ENCODE measurements at places on chromosomes 7 and 10.

- no peak for DNase-seq
These were observed 52.4 kb upstream of the TNS3 start for GRCh38 chr7:47634273-47634672.

DNA sequence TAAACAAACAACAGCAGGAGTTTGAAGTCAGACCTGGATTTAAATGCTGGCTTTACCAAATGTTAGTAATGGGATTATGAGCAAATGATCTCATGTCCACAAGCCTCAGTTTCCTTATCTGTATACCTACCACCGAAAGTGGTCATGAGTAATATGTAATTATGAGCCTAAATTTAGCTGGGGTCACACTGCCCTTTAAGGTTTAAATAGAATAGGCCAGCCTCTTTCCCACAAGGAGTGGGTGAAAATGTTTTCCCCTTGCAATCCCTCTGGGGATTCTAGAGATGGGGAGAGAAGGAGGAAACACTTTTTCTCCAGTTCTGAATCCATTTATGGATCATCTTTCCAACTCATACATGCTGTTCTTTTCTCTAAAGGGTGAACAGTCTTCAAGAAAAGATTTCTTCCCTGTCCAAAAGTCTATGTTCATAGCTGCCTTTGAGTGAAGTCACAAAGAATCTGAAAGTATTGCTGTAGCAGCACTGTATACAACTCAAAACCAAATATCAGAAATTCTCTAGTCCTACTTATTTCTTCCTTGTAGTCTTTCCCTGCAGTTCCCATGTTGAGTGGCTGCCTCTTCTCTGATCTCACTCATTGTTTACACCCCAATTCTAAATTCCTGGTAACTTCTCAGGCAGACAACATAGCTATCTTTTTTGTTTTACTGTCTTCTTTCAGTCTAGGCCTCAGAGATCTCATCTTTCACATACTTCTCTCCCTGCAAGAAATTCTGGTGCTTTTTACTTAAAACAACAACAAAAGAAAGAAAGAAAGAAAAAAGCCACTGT is 7.4 kb upstream of the TSPAN12 start:
- DNase-seq = no peak

GRCh38 chr7:99120501-99120900 is 23.4 kb downstream of the SMURF1 start:
- no peak for DNase-seq

DNA sequence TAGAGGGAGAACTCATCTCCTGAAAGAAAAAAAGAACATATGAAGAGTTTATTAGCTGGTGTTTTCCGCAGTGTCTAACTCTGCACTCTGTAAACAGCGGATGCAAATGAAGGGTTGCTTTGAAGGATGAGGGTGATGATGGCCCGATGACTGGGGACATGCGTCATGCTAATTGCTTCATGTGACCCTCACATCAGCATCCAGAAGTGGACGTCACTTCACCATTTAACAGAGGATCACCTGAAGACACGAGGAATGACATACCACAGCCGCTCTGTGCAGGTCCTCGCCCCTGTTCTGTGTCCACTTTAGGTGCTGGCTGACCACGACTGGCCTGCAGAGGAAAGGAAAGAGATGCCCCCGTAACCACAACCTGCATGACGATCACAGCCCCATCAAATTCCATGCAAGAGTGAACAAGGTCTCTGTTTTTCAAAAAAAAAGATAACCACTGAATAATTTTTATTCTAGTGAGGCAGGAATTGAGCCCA is 82.9 kb downstream of the KLF6 start:
- no peak for DNase-seq

DNA sequence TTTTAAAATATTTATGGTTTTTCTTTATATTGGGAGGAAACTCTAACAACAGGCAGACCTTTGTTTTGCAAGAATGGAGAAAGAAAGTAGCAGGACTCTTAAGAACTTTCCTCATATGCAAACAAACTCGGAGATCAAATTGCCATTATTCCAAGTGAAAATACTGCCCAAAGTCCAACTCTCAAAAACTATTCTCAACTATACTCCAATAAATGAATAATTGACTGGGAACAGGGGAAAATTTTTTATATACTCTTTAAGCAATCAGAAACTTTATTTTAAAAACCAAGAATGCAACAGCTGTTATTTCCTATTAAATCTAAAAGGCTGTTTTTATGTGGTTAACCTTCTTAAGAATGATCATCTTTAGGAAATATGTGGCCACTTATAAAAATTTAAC is 101.9 kb downstream of the COL28A1 start:
- DNase-seq = no peak

- DNase-seq = no peak
These were observed 35.9 kb upstream of the CCSER2 start for GRCh38 chr10:84292502-84292901.

DNA sequence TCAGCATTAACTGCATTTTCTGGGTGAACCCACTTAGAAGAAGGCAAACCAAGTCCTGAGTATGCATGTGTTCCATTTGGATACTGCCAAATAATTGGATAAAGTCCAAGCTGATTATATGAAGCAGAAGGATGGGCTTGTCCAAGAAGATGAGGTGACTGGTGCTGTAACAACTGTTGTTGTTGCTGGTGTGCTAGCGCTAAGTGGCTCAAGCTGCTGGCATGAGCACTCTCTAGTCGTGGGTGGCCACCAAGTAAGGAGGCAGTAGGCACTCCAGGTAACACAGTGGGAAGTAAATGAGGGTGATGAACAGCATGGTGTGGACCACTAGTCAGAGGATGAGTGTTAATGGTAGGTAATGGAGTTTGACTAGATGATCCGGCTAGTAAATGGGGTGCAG is 80.4 kb downstream of the NRBF2 start:
- no peak for DNase-seq

DNA sequence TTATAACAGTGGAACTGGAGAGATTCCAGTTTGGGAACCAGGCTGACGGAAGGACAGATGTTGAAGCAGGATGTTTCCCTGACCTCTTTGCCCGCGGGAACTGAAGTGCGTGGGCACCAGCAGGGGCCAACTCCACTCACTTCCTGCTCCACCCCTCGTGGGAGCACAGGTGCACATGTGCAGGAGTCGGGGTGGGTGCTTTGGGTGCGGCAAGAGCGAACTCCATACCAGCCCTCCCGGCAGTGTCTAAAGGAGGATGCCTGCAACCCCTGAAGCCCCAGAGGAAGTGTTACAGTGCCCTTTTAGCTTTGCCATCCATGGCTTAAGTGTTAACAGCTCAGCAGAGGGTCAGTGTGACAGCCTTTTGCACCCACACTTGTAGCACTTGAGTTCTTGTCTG is 27.4 kb upstream of the UBE3C start:
- DNase-seq = no peak

- DNase-seq = no peak
These were observed 10.5 kb upstream of the UNC5B start for GRCh38 chr10:71201849-71202248.

DNA sequence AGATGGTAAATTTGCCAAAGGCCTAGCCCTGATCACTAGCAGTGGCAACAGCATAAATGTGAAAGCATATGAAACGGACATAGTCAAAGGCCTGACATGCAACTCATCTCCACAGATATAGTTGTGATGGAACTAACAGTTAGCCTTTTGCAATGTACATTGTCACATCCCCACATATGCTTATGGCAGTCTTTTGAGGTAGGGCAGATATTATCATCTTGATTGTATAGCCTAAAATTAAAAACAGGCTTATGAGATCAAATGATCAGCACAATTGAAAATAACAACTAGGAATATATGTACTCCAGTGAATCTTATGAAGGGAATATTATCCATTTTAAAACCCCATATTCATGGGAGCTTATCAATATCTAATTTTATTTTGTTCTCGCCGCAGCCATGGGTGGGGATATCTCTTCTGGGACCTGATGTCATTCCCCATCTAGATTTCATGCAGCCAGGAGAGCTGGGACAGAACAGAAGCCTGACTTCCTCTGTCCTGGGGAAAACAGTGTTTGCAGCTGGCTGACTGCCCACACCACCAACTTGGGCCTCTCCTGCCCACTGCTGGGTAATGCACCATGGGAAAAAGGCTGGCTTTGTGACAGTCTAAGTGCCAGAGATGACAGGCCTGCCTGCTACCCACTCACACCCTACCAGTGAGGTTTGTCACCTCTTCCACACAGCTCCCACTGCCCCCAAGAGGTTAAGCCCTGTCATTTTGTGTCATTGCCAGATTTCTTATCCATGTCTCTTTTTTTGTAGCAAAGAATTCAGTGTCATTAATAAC is 180.2 kb upstream of the FZD1 start:
- no peak for DNase-seq

- DNase-seq = no peak
These were observed 1.8 kb upstream of the SP8 start for GRCh38 chr7:20788420-20788990.

GRCh38 chr7:107668296-107668695 is 7.7 kb downstream of the SLC26A4 start:
- no peak for DNase-seq

GRCh38 chr7:43108255-43109011 is 4.0 kb upstream of the HECW1 start:
- no peak for DNase-seq

DNA sequence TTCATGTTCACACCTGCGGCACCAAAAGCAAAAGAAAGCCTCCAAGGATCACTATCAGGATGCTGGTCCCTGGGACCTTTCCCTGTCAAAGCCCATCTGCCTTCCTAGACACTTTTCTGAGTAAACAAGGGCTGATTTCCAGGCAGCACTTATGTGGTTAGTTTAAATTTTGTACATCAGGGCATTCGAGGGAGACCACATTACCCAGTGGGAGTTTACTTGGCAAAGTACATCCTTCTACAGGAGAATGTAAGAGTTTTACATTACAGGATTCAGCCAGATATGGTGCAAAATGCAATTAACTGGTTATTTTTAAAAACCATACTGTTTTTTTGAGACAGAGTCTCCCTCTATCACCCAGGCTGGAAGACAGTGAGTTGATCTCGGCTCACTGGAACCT is 132.1 kb downstream of the CSTF2T start:
- DNase-seq = no peak

- no peak for DNase-seq
These were observed 20.7 kb downstream of the ZMIZ2 start for GRCh38 chr7:44769376-44769775.

DNA sequence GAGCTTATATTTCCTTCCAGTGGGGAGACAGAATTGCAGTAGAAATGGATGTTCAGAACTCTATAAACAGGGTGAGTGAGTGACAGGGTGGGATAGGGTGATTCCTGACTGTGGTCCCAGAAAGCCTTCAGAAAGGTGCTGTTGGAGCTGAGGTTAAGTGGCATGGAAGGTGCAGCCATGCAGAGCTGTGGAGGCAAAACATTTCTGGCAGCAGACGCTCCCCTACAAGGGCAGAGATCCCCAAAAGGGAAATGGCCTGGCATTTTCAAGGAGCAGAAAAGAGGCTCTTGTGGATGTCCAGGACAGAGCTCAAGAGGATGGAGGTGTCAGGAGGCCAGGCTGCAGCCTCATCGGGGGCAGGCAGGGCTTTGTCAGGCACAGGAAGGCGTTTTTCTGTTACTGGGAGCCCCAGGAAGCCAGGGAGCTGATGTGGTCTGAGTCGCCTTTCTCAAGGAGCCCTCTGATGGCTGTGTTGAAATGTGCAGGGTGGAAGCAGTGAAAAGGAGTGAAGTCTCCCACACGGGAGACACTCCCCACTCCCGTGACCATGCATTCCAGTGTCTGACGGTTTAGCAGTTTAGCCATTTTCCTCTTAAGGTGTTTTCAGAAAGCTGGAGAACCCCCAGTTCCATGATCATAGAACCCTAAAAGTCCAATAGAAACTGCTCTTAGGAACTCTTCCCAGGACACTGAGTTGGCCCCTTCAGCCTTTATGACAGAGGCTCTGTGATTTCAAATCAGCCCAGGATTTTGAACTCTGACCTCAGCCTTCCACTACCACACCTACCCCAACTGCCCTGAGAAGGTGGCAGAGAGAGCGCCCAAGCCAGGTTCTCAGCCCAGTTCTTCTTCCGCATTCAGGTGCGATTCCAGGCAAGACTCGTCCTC is 96.2 kb downstream of the C10orf105 start:
- no peak for DNase-seq

DNA sequence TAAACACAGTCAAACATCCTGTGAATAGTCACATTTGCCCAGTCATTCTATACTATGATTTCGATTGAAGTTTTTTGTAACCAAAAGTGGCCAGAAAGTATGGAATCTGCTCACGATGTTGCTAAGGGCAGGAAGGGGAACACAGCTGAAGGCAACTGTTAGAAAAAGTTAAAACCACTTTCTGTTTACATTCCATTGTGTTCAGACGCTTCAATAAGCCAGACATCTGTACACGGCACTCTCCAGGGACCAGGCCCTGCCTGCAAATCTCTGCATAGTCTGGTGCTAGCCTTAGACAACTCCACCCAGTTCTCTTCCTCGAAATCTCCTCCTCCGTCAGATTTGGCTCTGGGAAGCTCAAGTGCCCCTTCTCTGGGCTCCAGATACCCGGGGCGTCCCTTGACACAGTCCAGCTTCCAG is 17.1 kb upstream of the TMEM120A start:
- no peak for DNase-seq

GRCh38 chr10:70673043-70673928 is 980 bp downstream of the ADAMTS14 start:
- no peak for DNase-seq

DNA sequence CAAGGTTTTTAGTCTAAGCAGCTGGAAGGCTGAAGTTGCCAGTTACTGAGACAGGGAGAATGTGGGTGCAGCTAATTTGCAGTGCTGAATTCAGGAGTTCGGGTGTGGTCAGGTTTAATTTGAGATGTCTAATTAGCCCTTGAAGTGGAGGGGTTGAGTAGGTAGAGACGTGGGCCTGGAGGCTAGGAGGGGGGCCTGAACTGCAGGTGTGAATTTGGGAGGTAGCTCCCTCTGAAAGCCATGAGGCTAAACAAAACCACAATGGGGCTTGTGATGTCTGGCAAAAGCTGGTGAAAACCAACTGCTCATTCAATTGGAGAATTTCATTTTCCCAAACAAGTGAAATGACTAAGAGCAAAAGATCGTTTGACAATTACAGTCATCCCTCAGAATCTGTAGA is 246.0 kb upstream of the NFE2L3 start:
- no peak for DNase-seq

DNA sequence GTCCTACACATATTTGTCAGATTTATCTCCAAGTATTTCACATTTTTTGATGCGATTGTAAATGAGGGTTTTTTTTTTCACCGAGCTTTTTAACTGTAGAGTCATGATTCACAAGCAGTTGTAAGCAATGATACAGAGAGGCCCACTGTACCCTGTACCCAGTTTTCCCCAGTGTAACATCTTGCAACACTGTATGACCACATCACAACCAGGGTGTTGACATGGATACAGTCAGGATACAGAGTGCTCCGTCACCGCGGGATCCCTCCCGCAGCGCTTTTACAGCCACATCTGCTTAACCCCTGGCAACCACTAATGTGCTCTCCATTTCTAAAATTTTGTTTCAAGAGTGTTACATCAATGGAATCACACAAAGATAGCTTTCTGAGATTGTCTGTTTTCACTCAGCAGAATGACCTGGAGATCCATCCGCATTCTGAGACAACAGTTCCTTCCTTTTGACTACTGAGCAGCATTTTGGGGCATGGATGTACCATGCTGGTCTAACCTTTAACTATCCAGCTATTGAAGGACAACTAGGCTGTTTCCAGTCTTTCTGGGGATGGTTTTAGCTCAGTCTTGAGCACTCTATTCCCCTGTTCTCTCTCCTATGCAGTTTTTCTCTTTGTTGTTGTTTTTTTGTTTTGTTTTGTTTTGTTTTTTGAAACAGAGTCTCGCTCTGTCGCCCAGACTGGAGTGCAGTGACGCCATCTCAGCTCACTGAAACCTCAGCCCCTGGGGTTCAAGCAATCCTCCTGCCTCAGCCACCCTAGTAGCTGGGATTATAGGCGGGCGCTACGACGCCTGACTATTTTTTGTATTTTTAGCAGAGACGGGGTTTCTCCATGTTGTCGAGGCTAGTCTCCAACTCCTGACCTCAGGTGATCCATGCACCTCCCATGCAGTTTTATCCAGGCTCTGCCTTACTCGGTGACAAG is 25.9 kb downstream of the GPRIN2 start:
- no peak for DNase-seq

Measured in NCI-H187 (cell line).